ENCODE measurements at places on chromosomes 2 and 18.

DNA sequence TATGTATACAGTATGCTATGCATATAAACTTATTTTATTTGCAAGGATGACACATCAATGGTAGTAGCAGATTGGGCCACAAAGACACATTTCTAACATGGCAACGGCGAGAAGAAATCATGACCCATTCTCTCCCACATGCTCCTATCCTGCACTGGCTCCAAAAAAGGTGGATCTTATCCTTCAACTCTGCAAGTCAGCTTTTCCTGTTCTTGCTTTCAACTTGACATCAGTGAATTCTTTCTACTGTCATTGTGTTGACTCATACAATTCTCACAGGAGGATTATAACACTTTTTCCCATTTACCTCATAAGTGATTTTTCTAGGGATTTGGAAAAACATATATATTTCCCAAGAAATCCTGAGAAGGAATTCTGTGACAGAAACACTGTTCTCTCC is 53.1 kb downstream of the ACVR1 start:
- DNase-seq: no peak

DNA sequence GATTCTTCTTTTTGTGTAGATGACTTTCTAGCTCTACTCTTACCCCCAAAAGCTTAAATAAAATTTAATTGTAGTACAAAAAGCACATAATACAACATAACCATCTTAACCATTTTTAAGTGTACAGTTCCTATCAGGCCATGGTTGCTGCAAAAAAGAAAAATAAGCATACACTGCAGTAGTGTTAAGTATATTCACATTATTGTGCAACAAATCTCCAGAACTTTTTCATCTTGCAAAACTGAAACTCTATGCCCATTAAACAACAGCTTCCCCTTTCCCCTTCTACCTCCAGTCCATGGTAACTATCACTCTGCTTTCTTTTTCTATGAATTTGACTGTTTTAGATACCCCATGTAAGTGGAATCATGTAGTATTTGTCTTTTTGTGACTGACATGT is 18.1 kb downstream of the PPM1B start:
- DNase-seq: no peak

DNA sequence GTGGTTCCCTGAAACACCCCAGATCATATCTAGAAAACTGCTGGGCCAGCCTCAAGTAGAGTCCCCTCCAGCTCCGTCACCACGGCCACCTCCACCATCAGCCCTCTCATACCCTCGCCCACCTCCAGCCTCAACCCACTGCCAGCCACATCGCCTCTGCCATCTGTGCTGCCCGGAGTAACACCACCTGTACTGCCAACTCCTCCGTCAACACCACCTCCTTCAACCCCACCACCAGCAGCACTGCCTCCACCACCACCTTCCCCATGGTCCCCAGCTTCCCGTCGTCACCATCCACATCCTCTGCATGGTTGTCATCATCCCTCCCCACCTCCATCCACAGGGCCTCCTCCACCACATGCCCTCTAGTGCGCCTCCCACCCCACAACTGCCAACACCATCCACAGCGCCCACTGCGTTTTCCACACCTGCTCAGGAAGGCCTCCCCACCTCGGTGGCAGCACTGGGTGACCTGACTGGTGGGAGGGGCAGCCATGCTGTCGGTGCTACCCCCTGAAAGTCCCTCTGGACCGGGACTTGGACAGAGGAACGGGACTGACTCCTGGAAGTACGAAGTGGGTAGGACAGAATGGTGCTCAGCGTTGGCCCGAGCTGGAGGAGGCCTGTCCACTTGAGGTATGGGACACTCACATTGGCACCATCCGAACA is 1.6 kb downstream of the SNED1 start:
- no peak for DNase-seq

DNA sequence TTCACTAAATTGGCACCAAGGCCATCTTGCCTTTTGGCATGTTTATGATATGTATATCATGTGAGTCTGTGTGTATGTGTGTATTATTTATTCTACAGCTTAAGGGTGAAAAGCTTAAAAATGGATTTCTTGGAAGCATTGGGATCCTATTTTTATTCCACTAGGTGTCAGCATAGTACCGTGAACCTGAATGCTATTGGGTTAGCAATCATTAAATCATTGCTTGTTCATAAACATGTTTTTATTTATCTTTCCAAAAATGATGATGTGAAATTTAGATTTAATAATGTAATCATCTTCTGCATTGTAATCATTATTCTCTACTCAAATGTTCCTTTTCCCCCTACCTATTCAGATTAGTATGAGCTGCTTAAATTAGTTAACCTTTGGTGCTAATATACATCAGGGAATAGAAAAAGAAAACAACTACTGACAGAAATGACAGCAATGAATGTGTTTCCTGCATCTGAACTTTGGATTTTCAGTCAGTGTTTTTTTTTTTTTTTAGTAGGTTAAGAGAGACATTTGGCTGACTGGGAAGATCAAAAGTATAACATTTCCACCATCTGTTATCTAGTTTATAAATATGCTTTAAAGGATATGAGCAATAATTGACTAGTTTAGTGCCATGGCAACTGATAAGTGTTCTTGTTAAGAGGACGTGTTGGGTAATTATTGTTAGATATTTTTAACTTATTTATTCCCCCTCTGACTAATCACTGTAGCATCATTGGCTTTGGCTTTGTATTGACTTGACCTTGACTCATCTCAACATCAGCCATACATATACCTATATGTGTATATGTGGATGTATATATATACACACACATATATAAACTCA is 14.1 kb upstream of the ZSWIM2 start:
- no peak for DNase-seq

GRCh38 chr2:182763311-182763912 is 47.4 kb downstream of the DNAJC10 start:
- DNase-seq: no peak

GRCh38 chr2:124993809-124994208 is 968.7 kb downstream of the CNTNAP5 start:
- no peak for DNase-seq

Data from left ventricle myocardium superior (tissue), 1 donor.